ENCODE measurements at places on chromosomes 12 and 14.

DNA sequence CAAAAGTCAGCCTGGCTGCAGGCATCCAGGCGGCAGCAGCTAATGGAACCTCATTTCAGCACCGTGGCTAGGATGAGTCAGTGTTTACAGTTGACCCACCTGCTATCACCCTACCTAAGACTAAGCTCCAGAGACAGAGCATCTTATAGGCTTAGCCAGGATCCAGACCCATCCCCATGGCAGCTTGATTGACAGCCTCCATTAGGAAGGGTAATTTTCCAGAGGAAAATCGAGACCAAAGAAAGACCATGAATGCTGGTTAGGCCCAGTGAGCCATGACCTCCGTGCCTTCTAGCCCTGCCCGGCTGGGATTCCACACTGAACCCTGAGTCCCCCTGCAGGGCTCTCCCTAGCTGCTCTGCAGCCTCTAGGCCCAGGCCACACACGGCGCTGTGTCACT, 38.7 kb downstream of the TUNAR start:
- no peak for DNase-seq

GRCh38 chr12:109524466-109525278, 47.2 kb downstream of the UBE3B start:
- no peak for DNase-seq

- no peak for DNase-seq
Observed at GRCh38 chr14:78355109-78355508, 184.9 kb downstream of the NRXN3 start.

DNA sequence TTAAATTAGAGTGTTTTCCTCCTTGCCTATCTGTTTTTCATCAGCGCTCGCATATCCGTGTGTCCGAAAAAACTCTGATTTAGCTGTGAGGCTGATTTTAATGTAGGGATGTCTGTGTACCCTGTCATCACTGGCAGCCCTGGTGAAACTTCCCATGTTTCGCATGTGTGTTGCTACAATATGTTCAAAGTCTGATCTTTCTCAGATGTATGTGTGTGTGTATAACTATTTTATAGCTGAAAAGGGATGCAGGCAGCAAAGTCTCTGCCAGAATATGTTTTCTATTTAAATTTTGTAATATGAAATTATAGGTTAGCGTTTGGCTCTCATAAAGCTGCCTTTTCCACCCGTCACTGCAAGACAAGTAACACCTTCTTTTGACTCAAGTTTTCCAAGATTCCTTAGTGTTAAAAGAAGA, 154.8 kb downstream of the TMTC2 start:
- no peak for DNase-seq

- no peak for DNase-seq
Observed at GRCh38 chr12:132544080-132544397, 54.1 kb downstream of the FBRSL1 start.

Data from effector CD8-positive, alpha-beta T cell (primary cell).